MV-4-11 (cell line): ENCODE measurements at places on chromosomes 1 and 21.

GRCh38 chr1:17139637-17140036 is 20.4 kb upstream of the PADI2 start:
- DNase-seq: no peak

DNA sequence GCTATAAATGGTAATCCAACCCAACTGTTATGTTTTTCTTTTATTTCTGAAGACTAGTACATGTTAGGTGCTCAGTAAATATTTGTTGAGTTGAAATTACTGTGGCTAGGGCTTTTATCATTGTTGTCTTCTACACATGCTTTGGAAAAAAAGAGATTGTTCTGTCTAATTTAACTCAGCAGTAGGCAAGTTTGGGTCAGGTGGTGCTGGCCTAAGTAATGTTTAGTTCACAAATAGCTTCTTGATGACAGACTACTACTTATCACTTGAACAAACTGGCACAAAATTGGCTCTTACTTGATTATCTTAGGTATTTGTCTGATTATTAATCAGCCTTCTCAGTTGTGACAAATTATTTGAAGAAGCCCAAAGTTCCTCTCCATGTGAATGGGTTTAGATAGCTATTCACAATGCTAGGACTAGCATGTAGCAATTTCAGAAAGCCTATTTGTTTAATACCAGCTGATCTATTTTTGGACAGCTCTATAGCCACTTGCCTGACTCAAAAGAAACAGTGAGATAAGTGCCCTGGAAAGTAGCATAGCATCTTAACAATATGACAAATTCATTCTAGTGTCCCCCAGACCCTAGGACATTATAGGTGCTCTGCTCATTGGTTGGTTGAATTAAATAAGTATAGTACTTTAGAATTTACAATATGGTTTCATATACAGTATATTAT is 32.6 kb downstream of the TMEM200B start:
- DNase-seq: no peak

GRCh38 chr1:156959414-156959813 is 39.0 kb downstream of the LRRC71 start:
- DNase-seq: peak; percentile 26

- DNase-seq: peak; percentile 9
Observed at GRCh38 chr21:45074048-45074817, at the start of gene ADARB1. TSS of gene ADARB1 (plus strand) at chr21:45074580. CDS start at chr21:45171657, 97,077 bp downstream.

DNA sequence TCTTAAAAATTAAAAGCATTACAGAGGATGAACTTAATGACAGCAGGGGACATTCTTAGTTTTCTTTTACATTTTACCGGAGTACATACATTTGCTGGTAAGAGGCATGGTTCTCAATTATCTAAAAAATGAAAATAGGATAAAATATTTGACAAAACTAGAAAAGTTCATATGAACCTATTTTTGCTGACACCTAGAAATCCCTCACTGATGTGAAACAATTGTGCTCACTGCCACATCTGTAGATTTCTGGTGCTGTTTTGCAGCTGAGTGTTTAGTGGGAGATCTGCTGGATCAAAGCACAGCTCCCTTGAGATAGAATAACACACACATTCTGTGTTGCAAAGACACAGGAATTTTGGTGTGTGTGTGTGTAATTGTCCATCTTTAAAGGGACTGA is 392.9 kb upstream of the B3GALT2 start:
- no peak for DNase-seq

- DNase-seq: no peak
Observed at GRCh38 chr1:94921977-94922376, 4.9 kb downstream of the CNN3 start.

DNA sequence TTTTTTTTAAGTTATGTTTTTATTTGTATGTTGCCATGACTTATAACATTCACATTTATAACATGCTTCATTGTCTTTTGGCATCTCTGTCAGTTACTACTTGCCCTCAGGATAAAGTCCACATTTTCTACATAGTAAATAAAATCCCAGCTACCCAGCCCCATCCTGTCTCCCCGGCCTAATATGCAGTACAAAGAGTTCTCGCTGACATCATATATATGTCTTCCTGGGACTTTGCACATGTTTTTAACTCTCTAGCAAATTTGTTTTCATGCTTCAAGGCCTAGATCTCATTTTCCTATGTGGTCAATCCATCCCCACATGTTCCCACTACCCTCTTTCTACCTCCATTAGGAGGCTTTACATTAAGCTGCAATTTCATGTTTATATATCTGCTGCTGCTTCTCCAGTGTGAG is 33.0 kb upstream of the IVNS1ABP start:
- no peak for DNase-seq

DNA sequence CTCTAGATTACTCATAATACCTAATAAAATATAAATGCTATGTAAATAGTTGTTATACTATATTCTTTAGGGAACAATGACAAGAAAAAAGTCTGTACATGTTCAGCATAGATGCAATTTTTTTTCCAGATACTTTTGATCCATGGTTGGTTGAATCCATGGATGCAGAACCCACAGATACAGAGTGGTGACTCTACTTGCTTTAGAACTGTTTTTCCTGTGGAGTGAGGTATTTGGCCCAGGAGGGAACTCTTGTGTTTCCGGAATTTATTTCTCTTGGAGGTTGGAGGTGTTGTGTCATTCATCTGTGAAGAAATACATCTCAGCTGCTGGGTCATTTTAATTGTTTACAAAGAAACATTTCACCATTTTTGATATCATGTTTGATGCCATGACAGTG is 28.7 kb downstream of the TMEM200B start:
- DNase-seq: no peak

DNA sequence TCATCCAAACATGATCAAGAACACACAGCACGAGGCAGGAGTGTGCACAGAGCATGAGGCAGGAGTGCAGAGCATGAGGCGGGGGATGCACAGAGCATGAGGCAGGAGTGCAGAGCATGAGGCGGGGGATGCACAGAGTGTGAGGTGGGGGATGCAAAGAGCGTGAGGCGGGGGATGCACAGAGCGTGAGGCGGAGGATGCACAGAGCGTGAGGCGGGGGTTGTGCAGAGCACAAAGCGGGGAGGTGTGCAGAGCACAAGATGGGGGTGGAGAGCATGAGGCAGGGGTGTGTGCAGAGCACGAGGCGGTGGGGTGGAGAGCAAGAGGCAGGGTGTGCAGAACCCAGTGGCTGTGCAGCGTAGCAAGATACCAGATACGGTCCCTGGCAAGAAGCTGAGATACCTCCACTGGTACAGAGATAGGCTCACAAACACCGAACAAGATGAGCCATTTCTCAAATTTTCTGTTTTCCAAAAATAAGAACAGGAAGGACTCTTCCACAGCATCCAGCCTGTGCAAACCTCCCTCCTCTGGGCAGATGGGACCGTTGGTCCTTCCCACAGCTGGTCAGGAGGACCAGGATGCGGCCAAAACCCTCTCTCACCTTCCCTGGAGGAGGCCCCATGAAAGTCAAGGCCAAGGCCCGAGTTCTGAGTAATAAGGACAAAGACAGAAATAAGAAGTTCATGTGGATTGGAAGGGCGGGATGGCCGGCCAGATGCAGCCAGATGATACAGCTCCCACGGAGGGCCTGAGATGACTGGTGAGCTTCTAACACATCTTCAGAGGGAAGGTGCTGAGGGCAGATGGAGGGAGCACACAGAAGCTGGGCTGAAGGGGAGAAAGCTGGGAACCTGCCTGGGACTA is 12.0 kb downstream of the SPATC1L start:
- no peak for DNase-seq

DNA sequence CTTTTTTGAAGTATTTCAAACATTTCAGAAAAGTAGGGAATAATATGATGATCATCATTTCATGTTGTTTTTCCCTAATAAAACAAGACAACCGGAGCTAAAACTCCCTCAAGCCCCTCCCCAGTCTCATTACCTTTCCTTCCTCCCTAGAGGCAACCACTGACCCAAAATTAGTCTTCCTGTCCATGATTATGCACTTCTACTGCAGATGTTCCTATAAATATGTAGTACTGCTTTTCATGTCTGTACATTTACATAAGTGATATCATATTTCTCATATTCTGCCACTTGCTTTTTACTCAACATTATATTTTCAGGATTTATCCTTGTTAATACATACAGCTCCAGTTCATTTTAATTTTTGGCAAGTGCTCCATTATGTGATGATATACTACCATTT is 58.7 kb upstream of the GOLT1A start:
- DNase-seq: no peak

GRCh38 chr1:178066908-178067614 is 26.8 kb upstream of the RASAL2 start:
- peak; percentile 95 for DNase-seq
